ENCODE measurements at places on chromosomes 13 and 19. TPM values are rescaled to one million over a fixed set of nuclear protein-coding genes. Genes with fewer than 3 reads are reported as not detected.

CYP2F1 gene
- not detected for total RNA-seq

NANOS3 gene
- 3.4 TPM for total RNA-seq

ZNF99 gene
- total RNA-seq = not detected

ZNF30 gene
- total RNA-seq = 3.3 TPM

GAPDHS gene
- not detected for total RNA-seq

PSG2 gene
- total RNA-seq = not detected

SIGLEC11 gene
- total RNA-seq = 0.32 TPM

SGCG gene
- not detected for total RNA-seq

NR2F6 gene
- total RNA-seq = 2.7 TPM

KLK2 gene
- total RNA-seq = not detected

DHDH gene
- 1.7 TPM for total RNA-seq

DNA sequence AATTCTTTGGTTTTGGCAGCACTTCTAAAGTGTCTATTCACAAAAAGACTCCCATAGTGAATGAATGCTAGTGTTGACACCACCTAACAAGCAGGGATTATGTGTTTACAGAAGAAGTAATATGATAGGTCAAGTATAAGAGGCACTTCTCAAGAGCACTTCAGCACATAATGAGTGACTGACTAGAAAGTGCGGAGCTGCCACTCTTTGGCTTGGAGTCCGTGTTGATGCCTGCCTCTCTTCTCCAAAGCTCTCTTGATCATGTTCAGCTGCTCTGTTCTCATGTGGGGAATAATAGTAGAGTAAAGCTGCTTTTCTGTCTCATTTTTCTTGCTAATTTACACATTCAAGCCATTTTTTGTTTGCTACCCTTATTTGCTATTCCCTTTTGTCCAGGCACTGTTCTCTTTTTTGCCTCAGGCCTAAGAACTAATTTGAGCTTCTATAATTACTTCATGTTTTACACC is 22.7 kb upstream of the MAB21L1 start:
- DNase-seq = no peak

DNA sequence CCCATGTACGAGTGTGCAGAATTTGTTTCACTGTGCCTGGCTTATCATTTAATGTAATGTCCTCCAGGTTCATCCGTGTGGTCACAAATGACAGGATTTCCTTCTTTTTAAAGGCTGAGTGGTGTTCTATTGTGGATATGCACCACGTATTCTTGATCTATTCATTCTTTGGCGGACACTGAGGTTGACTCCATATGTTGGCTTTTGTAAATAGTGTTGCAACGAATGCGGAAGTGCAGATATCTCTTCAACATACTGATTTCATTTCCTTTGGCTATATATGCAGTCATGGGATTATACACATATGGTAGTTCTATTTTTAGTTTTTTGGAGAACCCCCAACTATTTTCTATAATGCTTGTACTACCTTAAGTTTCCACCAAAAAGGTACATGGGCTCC is 13.0 kb downstream of the OR7A5 start:
- no peak for DNase-seq

- DNase-seq = no peak
These were observed 4.8 kb downstream of the PIAS4 start for GRCh38 chr19:4012092-4012974.

- no peak for DNase-seq
These were observed 52.1 kb downstream of the NFIX start for GRCh38 chr19:13047374-13047773.

- no peak for DNase-seq
These were observed 81.0 kb upstream of the SLC7A1 start for GRCh38 chr13:29676535-29676934.

DNA sequence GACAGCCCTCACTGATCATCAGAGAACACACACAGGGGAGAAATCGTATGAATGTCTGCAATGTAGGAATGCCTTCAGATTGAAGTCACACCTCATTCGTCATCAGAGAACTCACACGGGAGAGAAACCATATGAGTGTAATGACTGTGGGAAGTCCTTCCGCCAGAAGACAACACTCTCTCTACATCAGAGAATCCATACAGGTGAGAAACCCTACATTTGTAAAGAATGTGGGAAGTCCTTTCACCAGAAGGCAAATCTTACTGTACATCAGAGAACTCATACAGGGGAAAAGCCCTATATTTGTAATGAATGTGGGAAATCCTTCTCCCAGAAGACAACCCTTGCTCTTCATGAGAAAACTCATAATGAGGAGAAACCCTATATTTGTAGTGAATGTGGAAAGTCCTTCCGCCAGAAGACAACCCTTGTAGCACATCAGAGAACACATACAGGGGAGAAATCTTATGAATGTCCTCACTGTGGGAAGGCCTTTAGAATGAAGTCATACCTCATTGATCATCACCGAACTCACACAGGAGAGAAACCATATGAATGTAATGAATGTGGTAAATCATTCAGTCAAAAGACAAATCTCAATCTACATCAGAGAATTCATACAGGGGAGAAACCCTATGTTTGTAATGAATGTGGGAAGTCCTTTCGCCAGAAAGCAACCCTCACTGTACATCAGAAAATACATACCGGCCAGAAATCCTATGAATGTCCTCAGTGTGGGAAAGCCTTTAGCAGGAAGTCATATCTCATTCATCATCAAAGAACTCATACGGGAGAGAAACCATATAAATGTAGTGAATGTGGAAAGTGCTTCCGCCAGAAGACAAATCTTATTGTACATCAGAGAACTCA is 32.5 kb downstream of the ZNF567 start:
- DNase-seq = no peak

DNA sequence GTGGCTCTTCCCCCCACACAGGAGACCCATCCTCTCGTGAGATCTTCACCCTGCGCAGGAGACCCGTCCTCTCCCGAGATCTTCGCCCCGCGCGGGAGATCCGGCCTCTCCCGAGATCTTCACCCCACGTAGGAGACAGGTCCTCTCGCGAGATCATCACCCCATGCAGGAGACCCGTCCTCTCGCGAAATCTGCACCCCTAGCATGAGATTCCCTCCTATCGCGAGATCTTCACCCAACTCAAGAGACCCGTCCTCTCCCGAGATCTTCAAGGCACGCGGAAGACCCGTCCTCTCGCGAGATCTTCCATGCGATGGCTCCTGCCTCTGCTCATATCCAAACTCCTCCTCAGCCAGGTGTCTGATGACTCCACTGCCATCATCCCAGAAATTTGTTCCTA is 24.3 kb downstream of the LAIR2 start:
- no peak for DNase-seq

DNA sequence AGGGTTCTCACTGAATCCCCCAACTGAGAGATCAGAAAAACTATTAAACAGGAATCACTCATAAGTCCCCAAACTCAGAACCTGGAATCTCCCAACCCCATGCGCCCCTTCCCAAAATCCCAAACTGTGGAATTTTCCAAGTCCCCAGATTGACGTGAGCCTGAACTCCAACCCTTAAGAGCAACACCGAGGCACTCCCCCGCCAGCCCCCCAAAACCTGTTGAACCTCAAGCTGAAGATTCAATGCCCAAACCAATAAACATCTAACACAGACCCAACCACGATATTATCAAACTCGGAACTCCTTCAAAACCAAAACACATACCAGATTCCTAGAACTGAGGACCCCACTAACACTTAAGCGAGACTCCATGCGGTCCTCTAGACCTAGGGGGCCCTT is 599 bp downstream of the IZUMO1 start:
- DNase-seq = no peak

GRCh38 chr19:570937-571565 is 1.3 kb upstream of the BSG start:
- no peak for DNase-seq

DNA sequence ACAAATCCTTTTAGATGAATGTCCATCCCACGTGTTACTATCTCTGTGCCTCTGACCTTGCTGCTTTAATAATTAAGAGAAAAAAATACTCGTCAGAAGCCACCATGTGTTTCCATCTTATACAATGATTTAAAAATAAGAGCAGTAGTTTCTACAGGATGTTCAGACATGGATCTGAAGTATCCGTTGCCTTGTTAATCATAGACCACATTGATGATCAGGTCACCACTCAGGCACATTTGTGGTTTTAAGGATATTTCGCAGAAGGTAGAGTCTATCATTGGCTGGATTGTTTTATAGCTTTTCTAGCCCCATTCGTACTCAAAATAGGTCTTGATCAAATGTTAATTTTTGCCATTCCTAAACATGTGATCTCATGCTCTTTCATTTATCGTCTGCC is 710.0 kb upstream of the ARGLU1 start:
- no peak for DNase-seq

DNA sequence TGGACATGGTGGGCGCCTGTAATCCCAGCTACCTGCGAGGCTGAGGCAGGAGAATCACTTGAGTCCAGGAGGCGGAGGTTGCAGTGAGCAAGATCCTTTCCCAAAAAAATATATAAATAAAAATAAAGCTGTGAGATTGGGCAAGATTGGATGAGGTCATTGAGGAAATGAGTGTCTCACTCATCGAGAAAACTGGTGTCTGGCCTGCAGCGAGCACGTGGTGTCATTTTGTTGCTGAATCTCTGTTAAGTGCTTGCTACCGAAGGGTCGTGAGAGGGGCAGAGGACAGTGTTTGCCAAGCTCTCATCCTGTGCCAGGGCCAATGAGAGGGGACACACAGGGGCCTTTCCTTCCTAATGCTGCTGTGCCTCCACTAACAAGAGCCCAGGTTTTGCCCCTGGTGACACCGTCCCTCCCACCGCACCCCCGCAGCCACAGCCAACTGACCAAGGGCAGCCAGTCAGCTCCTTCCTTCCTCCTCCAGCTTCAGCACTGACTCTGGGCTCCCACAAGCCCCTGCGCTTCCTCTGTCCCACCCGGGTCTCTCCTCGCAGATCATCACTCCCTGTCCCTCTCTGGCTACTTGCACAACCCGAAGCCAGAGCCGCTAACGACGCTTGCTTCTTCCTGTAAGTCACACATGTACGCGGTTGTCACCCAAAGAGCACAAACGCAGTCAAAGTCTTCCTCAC is 3.2 kb downstream of the POLD1 start:
- DNase-seq = no peak

DNA sequence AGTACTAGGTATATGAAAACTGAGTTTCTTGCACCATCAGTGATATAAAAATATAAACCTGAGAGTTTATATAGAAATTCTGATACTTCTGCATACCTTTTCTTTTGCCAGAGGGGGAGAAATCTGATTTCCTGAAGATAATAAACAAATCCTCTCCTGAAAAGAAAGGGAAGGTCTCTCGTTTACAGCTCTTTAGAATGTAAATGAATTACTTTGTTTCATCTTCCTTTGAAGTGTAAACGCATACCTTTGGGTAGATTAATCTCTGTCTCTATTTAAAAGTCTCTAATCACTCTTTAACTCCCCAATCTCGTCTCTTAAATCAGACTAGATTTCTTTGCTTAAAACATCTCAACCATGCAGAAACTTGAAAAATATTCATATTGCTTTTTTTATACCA is 1092.9 kb downstream of the SLITRK5 start:
- DNase-seq = no peak

GRCh38 chr13:103876571-103876970 is 810.4 kb upstream of the SLC10A2 start:
- no peak for DNase-seq

GRCh38 chr13:40460116-40460515 is 206.3 kb downstream of the FOXO1 start:
- DNase-seq = no peak

- no peak for DNase-seq
These were observed 28.7 kb downstream of the CYSLTR2 start for GRCh38 chr13:48682436-48682835.

GRCh38 chr19:10566658-10567410 is 1.0 kb upstream of the KRI1 start:
- peak; percentile 43 for DNase-seq

DNA sequence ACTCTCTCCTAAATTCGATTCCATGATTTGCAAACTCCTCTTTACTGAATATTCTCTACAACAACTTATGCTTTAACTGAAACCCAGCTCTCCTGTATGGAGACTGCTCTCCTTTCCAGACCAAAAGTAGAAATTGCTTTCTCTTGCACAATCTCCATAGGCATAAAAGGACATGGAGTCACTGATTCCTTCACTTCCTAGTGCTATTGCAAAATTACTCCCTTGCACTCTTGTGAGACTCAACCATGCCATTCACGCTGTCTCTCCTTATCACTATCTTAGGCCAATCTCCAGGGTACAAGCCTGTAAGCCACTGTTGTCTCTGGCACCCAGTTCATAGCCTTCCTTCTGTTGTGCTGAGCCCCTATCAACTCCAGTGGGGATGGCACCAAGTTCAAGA is 30.6 kb downstream of the SERPINE3 start:
- DNase-seq = no peak

- DNase-seq = no peak
These were observed 21.6 kb downstream of the LSM14A start for GRCh38 chr19:34193876-34194275.

GRCh38 chr13:113407531-113408393 is 43.8 kb upstream of the GRTP1 start:
- no peak for DNase-seq

All from naive thymus-derived CD4-positive, alpha-beta T cell (primary cell).